ENCODE measurements at places on chromosomes 3 and 15. TPM values are rescaled to one million over a fixed set of nuclear protein-coding genes. Genes with fewer than 3 reads are reported as not detected.

- DNase-seq = no peak
Observed at GRCh38 chr15:25477816-25478215, 39.0 kb upstream of the UBE3A start.

Gene FAM227B
- total RNA-seq = 5.1 TPM

Gene CNTN3
- not detected for total RNA-seq

DNA sequence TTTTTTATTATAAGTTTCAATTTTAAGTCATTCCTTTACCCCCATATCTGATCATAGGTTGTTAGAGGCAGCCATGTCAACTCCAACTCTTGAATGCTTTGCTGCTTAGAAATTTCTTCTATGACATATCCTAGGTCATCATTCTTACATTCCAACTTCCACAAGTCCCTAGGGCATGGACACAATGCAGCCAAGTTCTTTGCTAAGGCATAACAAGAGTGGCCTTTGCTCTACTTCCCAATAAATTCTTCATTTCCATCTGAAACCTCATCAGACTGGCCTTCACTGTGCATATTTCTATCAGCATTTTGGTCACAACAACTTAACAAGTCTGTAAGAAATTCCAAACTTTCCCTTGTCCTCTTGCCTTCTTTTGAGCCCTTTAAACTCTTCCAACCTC is 28.5 kb downstream of the TRIM42 start:
- DNase-seq = no peak

Gene CHP1
- total RNA-seq = 52.4 TPM

DNA sequence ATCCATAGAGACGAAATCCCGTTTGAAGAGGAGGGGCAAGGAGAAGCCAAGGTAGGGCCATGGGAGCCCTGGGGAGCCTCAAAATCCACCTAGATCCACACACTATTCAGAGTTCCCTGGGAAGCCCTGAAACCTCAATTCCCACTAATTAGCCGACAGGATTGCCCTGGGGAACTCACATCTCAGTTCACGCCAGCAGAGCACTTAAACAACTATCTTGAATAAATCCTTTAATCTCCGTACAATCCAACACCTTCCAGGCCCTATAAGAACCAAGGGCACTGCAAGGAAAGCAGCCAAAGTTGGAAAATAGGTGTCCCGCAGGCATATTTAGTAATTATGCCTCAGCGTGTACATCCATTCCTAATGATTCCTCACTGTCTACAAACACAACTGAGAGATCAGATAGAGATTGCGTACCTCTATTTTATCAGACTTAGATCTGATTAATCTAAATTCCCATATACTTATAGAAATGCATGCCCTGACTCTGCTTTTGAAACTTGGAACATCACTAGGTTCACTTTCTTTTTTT is 25.6 kb upstream of the EIF4A2 start:
- DNase-seq = no peak

Gene GP9
- total RNA-seq = not detected

DNA sequence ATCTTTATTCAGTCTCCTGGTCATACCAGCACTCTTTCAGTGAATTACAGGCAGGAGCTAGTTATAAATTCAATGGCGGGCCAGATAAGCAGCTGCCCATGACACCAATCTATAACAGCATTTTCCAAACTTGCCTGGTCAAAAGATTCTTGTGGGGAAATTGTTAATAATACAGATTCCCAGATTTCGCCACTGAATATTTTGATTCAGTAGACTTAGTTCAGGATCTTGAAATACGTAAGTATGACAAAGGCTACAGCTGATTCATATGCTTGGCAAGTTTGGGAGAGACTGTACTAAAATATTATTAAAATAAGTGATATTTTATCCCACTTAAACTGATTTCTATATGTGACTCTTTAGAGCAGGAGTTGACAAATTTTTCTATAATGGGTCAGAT is 119.3 kb downstream of the TMCO5A start:
- DNase-seq = no peak

DNA sequence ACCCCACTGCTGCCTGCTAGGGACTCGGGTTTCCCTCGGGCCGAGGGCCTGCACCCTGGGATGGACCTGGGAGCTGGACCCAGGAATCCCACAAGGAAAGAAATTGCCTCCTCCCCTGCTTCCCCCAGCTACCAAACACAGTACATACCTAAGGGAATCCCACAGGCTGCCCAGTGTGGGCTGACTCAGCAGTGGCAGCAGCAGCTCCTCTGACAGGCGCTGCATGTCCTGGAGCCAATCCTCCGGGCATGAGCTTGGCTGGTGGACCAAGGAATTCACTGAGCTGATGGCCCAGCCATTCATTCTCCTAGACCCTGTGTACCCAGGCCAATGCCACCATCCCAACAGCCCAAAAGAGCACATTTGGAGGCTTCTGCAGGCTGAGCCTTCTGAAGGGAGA is 9.5 kb upstream of the LTK start:
- DNase-seq = no peak

Gene SAMD7
- total RNA-seq = 0.96 TPM

- no peak for DNase-seq
Observed at GRCh38 chr3:80889535-80889934, 871.9 kb downstream of the GBE1 start.

Gene SOX2
- 11.3 TPM for total RNA-seq

DNA sequence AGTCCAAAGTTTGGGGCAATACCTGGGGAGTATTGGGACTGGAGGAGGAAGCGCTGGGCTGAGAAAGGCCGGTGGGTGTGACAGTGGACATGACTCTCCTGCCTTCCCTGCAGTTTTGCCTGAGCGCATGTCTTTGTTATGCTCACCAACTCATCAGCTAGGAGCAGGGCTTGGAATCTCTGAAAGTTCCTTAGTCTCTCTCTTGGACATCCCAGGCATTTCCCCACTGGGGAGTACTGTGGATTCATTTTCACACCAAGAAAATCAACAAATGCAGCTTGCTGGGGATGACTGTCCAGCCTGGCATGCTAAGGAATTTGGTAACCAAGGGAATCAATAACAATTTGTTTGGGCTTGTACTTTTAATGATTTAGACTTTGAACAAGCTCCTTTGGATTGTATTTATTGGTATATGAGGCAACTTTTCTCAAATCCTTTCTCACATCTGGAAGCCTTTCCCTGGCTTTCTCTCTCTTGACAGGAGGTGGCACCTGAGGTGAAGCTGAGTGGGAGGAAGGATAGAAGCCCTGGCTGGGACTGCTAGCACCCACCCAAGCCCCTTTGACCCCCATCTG is 48.5 kb upstream of the CHST2 start:
- DNase-seq = no peak

DNA sequence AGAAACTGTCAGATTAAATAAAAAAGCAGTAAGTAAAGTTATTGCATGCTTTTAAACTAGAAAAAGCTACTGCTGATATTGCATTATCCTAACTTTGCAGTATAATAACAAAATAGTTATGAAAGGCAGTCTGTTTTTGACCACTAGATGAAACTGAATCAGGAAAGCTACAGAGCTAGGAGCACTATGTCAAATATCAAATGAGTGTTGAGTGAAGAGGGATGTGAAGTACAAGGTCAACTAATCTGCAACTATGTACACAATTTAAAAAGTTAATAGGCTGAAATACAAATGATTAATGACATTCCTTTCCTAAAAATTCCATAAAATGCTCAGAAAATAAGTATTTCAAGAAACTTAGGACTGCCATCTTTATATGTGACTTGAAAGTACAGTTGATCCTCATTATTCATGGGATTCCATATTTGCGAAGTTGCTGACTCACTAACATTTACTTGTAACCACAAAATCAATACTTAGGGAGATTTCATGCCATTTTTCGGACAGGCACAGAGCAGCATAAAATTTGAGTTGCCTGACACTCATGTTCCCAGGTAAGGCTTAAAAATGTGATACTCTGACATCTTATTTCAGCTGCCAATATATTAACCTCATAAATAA is 34.5 kb downstream of the SLC4A7 start:
- DNase-seq = no peak

DNA sequence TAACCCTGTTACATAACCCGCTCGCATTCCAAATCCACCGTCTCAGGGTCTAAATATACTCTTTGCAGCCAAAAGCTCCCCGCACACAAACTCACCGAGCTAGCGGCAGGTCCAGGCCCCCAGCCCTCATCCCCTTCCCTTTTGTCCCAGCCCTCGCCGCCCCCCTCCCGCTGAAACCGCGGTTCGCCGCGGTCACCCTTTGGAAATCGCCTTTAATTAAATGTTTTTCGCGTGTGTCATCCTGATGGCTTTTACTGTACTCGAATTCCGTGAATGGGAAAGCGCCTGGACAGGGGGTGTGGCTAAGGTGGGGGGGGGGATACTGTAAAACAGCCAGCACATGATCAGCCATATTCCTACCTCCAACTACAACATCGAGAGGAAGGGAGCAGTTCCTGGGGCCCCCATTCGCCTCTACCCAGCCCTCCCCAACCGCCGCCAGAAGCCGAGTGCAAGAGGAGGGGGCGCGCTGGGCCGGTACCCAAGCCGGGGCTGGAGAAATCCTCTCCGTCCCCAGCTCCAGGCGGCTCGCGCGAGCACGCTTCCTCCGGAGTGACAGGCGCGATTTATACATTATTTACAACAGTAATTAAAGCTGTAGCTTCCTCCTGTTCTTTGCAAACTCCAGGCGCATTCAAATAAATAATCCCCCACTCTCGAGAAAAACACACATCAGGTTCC is 1.7 kb downstream of the RORA start:
- DNase-seq = no peak

- DNase-seq = no peak
Observed at GRCh38 chr3:134235577-134236076, 15.0 kb downstream of the RYK start.

Gene TMEM40
- total RNA-seq = not detected

Gene CEP152
- 44.9 TPM for total RNA-seq

DNA sequence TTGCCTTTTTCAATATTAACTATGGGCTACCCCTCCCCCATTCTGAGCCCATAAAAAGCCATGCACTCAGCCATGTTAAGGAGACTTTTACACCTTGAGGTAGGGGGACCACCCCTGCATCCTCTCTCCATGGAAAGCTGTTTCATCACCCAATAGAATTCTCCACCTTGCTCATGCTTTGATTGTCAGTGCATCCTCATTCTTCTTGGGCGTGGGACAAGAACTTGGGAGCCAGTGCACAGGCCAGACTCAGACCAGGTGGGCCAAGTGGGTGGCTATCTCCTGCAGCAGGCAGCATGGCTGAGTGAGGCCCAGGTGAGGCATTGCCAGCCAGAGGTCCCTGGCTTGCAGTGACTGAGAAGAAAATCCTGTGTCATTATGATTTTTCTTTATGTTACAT is 357.4 kb upstream of the CDIN1 start:
- peak; percentile 2 for DNase-seq

GRCh38 chr3:102580760-102581159 is 145.9 kb downstream of the ZPLD1 start:
- no peak for DNase-seq

GRCh38 chr15:29018120-29018805 is 132.5 kb downstream of the APBA2 start:
- no peak for DNase-seq

Gene CCDC33
- not detected for total RNA-seq
